Suppressor macrophage (primary cell): ENCODE measurements at places on chromosomes 7 and 10.

- no peak for DNase-seq
Measured at GRCh38 chr7:100572281-100572948, 1.3 kb downstream of the SAP25 start.

GRCh38 chr10:1625079-1625478 is 112.2 kb downstream of the ADARB2 start:
- no peak for DNase-seq

- DNase-seq: no peak
Measured at GRCh38 chr7:157574120-157574825, 237.5 kb downstream of the DNAJB6 start.

- DNase-seq: no peak
Measured at GRCh38 chr7:92415225-92415624, 32.1 kb upstream of the GATAD1 start.

- no peak for DNase-seq
Measured at GRCh38 chr10:69988094-69988493, 64.6 kb upstream of the MACROH2A2 start.

DNA sequence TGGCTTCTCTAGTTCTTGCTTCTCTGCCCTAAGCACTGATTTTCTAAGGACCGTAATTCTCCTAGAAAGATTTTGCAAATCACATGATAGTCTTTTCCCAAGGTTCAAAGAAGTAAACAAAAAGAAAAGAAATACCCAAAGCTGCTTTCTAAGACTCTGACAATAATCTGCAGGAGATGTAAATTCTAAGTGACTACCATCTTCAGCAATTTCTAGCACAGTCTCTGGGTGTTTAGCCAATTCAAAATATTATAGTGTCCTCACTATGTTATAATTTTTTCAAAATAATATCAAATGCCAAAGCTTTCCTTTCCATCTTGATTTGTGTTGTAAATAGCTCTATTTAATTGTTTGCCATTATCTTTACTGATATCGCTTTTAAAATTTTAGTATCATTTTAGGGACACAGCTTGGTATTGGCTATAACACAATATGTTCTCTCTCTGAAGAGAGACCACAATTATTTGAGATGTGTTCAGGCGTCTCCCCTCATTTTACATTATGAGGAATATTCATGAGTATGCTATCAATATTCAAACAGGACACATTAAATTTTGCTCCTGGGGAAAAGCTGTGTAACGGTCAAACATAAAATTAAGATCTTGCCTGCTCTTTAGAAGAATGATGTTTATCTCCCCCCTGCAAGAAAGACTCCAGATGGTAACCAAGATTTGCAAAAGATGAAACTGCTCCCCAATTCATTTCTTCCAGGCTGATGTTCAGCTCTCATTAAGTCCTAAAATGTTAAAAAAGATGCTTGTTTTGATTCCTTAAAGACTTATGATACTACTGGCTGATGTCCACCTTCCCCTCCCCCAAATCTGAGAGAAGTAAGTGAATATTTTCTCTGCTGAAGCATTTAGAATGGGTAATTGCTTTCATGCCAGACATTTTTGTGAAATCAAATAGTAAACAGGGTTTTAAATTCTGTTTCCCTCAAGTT is 191.9 kb upstream of the WDR11 start:
- DNase-seq: no peak

GRCh38 chr10:117547016-117547715 is 4.6 kb downstream of the EMX2 start:
- no peak for DNase-seq

DNA sequence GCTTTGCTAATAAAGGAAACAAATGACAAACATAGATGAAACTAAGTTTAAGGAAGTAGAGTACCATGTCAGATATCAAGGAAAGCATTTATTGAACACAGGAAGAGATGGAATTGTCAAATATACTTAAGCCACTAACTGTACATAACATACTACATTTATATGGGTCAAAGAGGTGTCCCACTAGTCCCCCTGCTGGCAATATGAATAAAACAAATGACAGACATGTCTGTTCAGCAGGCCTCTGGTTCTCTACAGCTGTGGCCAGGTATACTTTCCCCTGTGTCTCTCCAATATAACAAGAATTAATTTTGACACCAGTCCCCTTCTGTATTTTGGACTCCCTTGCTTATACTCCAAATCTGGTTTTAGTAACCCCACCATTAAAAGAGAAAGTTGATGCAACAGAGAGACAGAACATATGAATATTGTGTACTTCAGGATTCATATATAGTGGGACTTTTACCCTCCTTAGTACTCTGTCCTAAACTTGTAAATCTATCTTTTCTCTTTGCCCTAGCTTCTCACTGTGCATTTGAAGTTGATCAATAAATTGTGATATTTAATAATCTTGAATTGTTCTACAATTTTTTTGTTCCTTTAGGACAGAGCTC is 42.9 kb downstream of the CD36 start:
- DNase-seq: peak; percentile 22

GRCh38 chr10:95394161-95394880 is 103.5 kb upstream of the PDLIM1 start:
- no peak for DNase-seq

DNA sequence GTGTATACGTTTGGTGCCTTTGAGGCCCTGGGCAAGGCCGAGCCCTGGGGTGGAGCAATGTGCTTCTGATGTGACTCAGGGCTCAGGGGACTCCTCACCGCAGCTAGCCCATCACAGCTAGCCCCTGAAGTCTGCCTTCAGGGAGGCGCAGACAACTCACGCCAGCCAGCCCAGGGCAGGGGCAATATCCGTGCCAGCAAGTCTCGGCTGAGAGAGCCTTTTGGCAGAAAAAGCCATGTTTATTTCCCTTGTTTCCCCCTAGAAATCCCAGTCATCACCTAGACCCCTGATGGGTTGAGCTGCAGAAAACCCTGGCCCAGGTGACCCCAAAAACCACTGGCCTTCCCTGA is 90.4 kb downstream of the CHST15 start:
- no peak for DNase-seq

GRCh38 chr7:136023134-136023869 is 46.1 kb upstream of the MTPN start:
- DNase-seq: no peak

DNA sequence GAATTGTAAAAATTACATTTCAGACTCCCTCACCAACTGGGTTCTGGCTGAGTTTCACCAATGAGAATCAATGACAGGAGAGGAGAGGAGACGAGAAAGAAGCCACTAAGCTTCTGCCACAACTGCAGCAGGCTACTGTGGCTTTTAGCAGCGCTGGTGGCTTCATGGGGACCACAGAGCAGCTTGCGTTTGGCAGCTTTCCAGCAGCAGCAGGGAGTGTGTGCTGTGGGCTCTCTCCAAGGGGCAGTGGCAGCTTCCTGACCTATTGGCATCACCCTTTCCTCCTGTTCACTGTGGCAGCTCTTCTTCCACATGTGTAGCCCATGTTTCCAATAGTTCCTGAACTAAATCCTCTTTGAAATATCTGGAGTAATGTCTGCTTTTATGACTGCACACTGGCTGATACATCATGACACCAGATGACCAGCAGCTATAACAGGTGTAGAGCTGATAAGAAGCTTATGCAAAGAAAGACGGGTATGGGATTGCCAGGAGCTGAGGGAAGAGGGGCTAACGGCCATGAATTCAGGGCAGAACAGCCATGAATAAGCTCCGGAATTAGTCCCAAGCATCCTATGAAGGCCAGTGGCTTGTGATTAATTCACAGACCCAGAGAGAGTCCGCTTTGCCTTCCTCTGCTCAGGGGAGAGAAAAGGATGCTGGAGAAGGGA is 46.8 kb downstream of the KCNH2 start:
- DNase-seq: no peak

DNA sequence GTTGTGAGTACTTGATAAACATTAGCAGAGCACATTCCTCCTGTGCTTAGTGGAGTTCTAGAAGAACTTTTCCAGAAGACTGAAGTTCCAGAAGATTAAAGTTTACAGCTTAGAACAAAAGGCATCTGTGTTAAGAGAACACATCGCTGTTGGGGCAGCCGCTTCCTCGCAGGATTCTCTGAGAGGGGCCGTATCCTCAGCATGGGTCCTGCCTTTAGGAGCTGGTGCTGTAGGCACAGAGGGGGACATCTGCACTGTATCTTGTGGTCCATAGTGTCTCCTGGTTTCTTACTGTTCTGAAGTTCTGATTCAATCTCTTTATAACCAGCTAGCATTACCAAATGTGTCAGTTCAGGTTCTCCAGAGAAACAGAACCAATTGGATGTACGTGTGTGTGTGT is 16.3 kb downstream of the SH2D4B start:
- no peak for DNase-seq

DNA sequence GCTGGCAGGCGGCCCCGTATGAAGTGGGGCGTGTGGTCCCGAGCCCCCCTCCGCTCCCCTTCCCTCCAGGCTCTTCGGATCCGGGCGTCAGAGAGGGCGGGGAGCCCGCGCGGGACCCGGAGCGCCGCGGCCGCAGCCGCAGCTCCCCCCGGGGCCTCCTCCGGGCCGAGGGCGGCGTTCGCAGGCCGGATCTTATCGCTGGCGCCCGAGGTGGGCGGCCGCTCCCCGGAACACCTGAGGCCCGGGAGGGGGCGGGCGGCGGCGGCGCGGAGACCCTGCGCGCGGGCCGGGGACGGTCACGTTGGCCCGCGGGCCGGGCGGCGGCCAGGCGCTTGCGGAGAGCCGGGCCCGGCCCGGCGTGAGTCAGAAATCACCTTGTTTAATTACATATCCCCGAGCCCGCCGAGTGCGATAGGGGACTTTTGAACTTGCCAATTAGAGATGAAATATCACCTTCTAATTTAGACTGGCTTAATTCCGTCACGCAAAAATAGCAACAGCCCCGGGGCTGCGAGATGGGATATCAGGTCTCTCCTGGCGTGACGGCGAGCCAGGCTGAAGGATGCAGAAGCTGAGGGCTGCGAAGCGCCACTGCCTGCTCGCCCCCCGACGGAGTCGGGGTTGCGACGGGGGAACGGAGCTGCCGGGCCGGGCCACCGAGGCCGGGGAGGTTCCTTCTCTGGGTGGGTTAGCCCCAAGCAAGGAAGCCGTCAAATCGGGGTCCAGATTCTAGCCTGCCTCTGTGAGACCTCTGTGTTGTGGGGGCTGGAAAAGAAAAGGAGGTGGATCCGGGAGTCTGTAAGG is 43.4 kb downstream of the LDB3 start:
- peak; percentile 37 for DNase-seq

DNA sequence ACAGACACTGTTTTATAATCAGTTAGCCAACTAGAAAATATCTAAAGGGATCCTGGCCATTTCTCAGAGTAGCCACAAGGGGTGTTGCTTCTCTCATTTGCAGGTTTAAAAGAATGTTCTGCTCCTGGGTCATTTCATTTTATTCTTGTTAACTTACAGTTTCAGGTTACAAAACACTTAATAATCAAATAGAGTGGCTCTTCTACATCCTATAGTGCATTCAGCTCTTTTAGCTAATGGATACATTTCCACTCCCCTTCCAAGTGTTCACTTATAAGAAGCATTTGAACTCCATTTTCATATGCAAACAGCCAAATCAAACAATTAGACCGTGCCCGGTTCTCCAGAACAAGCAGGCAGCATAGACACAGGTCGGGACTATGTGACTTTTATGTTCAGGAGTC is 117.5 kb downstream of the TRIL start:
- DNase-seq: peak; percentile 33

- DNase-seq: no peak
Measured at GRCh38 chr7:151551820-151552219, 32.1 kb upstream of the RHEB start.

- DNase-seq: peak; percentile 67
Measured at GRCh38 chr10:17836942-17837341, 27.8 kb downstream of the MRC1 start.

GRCh38 chr7:20577441-20578071 is 37.9 kb upstream of the ABCB5 start:
- peak; percentile 53 for DNase-seq

- DNase-seq: no peak
Measured at GRCh38 chr7:94823947-94824346, 83.4 kb upstream of the PPP1R9A start.

GRCh38 chr7:140649556-140650205 is 9.1 kb upstream of the DENND2A start:
- peak; percentile 60 for DNase-seq

DNA sequence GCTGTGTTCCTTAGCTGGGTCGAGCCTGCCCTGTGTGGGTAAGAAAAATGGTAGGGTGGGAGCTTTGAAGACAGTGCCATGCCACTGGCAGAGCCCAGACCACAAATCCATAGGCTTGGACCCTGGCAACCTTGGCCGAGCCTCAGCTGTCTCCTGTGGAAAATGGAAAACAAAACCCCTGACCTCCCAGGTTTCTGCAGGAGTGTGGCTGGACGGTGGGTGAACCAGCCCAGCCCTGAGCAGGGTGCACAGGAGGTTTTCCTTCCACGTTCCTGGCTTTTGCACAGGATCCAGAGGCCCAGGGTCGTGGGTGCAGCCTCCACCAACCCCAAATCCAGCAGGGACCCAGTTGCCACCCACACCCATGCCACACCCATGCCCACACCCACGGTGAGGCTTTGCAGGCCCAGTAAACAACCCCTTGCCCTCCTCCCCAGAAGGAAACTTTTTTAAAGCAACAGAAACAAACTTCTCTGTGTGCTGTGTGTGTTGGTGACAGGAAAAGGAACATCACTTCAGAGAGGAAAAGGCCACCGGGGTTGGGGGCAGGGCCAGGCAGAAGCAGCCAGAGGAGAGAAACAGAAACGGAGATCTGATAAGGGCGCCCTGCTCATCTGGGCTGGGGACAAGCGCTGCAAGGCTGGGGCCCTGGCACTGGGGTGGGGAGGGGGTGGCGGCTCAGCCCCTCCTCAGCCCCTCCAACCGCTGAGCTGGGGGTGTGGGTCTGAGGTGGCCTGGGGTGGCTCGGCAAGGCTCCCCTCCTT is 20.7 kb upstream of the ZMIZ1 start:
- DNase-seq: peak; percentile 64

- DNase-seq: no peak
Measured at GRCh38 chr7:77419102-77419501, 3.0 kb upstream of the GSAP start.

DNA sequence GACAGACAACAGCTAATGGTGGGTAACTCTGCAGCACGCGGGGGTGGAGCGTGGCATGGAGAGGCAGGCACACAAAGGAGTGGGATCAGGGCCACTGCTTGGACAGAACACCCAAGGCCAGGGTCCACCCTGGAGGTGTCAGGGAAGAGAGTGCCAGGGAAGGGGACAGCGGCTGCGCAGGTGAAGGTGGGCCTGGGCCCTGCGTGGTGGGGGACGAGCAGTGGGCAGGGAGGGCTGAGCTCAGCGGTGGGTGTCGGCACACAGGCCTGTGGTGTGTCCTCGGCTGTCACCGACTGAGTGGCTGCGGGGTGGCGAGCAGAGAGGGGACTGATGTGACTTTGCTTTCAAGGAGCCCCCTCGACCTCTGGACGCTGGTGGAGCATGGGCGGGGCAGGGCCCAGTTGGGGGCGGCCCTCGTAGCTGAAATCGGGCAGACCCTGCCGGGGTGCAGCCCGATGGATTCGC is 8.4 kb upstream of the SCART1 start:
- DNase-seq: no peak
